Right renal pelvis (tissue), 4 donors: ENCODE measurements at places on chromosomes 2 and 18. TPM values are rescaled to one million over a fixed set of nuclear protein-coding genes. Genes with fewer than 3 reads are reported as not detected.

The TCF23 gene
- 0.59 TPM for polyA plus RNA-seq

The HOXD13 gene
- 0.22 TPM for polyA plus RNA-seq

The FNDC4 gene
- 7.3 TPM for polyA plus RNA-seq

The FBXO41 gene
- 1.8 TPM for polyA plus RNA-seq

The GALNT14 gene
- 41.8 TPM for polyA plus RNA-seq

The UNC80 gene
- 1.3 TPM for polyA plus RNA-seq

The HRH4 gene
- polyA plus RNA-seq = 0.09 TPM

The KCNG3 gene
- 0.89 TPM for polyA plus RNA-seq

The SLC23A3 gene
- polyA plus RNA-seq = 17.3 TPM

The RFTN2 gene
- polyA plus RNA-seq = 17.3 TPM

The CCDC93 gene
- 52.2 TPM for polyA plus RNA-seq

The ATL2 gene
- 70.6 TPM for polyA plus RNA-seq

The ABHD1 gene
- 1.3 TPM for polyA plus RNA-seq

The LRRC30 gene
- 0.21 TPM for polyA plus RNA-seq

The ST6GAL2 gene
- polyA plus RNA-seq = 17.9 TPM

The OTOF gene
- polyA plus RNA-seq = 0.07 TPM

The ARPC2 gene
- polyA plus RNA-seq = 256 TPM

The SERPINB13 gene
- polyA plus RNA-seq = 0.01 TPM

The POTEF gene
- 0.18 TPM for polyA plus RNA-seq

The MEIS1 gene
- polyA plus RNA-seq = 100 TPM

The EPAS1 gene
- polyA plus RNA-seq = 50.2 TPM

The SCTR gene
- polyA plus RNA-seq = 7.9 TPM

The SCN9A gene
- polyA plus RNA-seq = 1.8 TPM

The CYP27C1 gene
- polyA plus RNA-seq = 7.1 TPM
